ENCODE measurements at places on chromosomes 3 and 15.

DNA sequence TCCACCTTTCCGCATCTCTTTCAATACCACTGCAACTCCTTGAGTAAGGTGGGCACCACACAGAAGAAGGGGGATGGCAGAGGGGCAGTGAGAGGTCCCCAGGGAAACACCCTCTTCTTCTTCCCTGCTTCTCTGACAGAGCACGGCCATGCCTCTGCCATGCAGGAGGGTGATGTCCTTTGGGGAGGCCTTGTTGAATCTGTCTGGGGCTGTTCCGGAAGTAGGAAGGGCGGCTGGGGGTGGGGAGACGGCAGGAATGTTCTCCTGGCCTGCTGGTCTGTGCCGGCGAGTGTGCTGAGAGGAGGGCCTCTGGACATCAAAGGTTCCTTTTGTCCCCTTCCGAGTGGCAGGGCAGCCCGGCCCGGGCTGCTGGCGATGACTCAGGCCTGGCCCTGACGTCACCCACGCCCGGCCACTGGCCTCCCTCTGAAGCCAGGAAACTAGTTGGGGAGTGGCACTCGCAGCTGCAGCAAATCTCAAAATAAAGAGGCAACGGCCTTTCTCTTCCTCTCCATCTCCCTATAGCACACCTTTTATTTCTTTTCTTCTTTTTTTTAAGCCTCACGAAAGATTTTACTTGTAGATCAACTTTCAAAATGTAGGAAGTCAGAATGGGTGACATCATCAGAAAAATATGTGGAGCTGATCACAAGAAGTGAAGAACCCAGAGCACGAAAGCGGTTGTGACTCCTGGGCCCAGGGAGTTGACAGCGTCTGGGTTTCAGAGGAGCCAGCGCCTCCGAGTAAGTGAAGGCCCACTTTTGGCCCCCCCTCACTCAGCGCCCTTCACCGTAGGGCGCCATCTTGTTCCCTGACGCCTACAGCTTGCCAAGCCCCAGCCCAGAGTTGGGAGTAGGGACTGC, at the start of gene ZBTB38:
TSS of gene ZBTB38 (plus strand) at position 443 of the 863 bp plus-strand sequence. CDS start 73,885 bp downstream, outside the sequence.
- peak; percentile 92 for DNase-seq

GRCh38 chr15:72604794-72605193, 49.7 kb upstream of the GOLGA6B start:
- DNase-seq = no peak

- peak; percentile 97 for DNase-seq
These were observed 62.1 kb upstream of the XCR1 start for GRCh38 chr3:46089237-46090011.

- DNase-seq = peak; percentile 4
These were observed 518.9 kb downstream of the NR2F2 start for GRCh38 chr15:96849271-96849900.

GRCh38 chr3:8094415-8094814, 407.2 kb upstream of the LMCD1 start:
- DNase-seq = no peak

GRCh38 chr15:90351479-90352106, 491 bp upstream of the ZNF774 start:
- DNase-seq = no peak

GRCh38 chr3:49034650-49035049, 5.5 kb upstream of the IMPDH2 start:
- no peak for DNase-seq

GRCh38 chr3:14141144-14141543, 16.3 kb downstream of the TMEM43 start:
- DNase-seq = no peak

- DNase-seq = peak; percentile 15
These were observed 8.2 kb downstream of the HDC start for GRCh38 chr15:50257332-50257731.

DNA sequence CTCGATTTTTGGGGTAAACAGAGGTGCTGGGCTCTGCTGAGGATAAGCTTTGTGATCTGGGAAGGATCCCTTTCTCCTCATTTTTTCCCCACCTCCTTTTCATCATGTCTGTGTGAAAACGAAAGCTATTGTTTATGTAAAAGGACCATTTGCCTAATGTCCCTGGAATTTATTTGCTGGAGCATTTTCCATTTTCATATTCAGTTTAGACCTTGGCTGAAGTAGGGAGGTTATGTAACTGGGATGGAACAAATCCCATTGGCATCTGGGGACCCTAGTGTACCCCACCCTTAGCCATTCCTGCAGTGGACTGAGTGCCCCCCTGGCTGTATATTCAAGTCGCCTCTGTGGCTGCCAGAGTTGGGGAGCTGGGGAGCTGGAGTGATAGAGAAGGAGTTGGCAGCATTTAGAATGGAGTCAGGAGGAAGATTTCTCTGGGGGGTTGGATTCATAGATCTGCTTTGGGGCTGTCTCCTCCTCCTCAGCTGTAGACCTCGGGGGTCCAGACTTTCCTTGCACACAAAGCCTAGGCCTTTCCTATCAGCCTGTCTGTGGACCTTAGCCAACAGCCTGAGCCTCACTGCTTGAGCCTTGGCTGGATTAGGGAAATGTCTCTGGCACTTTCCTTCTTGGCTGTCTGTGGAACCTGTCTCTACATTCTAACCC, 270.4 kb upstream of the CTDSPL start:
- DNase-seq = no peak

GRCh38 chr15:100918690-100919480, at the start of gene LRRK1:
Gene LRRK1, plus strand, starts transcription at chr15:100919357. Its CDS starts 5,276 bp downstream, at chr15:100924633.
- DNase-seq = peak; percentile 60

GRCh38 chr3:19945534-19945933, 1.4 kb upstream of the RAB5A start:
- peak; percentile 52 for DNase-seq

- no peak for DNase-seq
These were observed 9.7 kb upstream of the RNF7 start for GRCh38 chr3:141728355-141728892.

DNA sequence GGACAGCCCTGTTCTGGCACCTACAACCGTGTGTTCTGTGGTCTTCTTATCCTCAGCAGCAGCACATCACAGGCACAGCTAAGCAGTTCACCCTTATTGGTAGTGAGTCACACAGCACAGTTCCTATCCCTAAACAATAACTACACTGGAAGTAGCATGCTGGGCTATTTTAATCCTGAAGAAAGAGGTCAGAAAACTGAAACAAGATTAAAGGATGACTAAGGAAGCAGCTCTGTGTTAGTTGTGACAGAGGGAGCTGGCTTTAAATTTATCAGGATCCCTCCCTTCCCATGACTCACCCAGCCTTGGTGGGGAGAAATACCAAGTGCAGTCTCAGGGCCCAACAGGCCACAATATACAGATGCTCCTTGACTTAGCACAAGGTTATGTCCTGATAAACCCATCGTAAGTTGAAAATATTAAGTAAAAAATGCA, 144.3 kb downstream of the ERC2 start:
- peak; percentile 66 for DNase-seq

DNA sequence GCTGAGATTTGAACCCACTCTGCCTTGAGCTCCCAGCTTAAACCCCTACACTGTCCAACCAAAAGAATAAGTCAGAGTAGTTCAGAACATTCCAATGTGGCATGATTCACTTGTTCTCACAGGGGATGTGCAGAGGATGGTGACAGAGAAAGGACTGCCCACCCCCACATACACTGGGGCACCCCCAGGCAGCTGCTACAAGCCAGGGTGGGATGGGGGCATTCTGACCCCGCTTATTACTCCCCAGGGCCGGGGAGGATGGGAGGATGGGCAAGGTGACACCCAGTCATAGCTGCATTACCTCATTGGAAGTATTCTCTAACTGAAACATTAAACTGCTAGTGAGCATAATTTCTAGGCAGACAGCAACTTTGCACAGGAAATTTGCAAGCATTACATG, 126.0 kb upstream of the PRR20G start:
- DNase-seq = no peak

GRCh38 chr3:114863848-114864247, 283.2 kb downstream of the ZBTB20 start:
- no peak for DNase-seq

DNA sequence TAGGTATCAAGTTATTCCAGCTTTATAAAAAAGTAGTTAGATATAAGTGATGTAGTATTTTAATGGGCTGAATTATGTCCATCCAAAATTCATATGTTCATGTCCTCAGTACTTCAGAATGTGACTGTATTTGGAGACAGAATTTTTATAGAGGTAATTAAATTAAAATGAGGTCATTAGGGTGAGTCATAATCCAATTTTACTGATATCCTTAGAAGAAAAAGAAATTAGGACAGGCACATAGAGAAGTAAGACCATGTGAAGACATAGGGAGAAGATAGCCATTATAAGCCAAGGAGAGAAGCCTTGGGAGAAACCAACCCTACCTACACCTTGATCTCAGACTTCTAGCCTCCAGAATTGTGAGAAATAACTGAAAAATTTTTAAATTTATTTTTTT, 30.3 kb downstream of the RAP2B start:
- no peak for DNase-seq

- no peak for DNase-seq
These were observed 96.2 kb upstream of the KCNMB2 start for GRCh38 chr3:178440043-178440442.

GRCh38 chr3:13053893-13054292, 19.3 kb downstream of the IQSEC1 start:
- no peak for DNase-seq

DNA sequence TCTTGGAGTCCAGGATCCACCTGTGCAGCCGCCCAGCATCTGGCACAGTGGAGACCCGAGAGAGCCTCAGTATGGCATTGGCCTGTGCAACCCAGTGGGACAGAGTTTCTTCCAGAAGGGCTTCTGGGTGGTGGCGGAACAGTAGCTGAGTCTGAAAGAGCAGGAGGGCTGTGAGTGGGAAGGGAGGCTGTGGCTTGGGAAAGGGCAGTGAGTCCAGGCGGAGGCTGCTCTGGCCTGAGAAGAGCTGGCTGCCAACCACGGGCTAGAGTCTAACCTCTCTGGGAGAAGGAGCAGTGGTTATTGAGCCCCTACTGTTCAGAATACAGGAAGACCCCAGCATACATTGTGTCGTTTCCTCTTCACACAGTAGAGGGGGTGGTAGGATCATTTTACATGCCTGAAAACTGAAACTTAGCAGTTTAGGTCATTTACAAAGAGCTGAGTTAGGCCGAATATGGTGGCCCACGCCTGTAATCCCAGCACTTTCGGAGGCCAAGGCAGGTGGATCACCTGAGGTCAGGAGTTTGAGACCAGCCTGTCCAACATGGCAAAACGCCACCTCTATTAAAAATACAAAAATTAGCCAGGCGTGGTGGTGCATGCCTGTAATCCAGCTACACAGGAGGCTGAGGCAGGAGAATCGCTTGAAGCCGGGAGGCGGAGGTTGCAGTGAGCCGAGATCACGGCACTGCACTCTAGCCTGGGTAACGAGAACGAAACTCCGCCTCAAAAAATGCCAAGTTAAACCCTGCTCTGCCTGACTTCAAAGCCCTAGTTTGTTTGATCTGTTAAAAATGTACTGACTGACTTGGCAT, 3.2 kb downstream of the AEN start:
- no peak for DNase-seq

- DNase-seq = no peak
These were observed 29.4 kb downstream of the COL6A5 start for GRCh38 chr3:130374908-130375307.

GRCh38 chr3:100972867-100973266, 20.4 kb downstream of the ABI3BP start:
- peak; percentile 78 for DNase-seq

DNA sequence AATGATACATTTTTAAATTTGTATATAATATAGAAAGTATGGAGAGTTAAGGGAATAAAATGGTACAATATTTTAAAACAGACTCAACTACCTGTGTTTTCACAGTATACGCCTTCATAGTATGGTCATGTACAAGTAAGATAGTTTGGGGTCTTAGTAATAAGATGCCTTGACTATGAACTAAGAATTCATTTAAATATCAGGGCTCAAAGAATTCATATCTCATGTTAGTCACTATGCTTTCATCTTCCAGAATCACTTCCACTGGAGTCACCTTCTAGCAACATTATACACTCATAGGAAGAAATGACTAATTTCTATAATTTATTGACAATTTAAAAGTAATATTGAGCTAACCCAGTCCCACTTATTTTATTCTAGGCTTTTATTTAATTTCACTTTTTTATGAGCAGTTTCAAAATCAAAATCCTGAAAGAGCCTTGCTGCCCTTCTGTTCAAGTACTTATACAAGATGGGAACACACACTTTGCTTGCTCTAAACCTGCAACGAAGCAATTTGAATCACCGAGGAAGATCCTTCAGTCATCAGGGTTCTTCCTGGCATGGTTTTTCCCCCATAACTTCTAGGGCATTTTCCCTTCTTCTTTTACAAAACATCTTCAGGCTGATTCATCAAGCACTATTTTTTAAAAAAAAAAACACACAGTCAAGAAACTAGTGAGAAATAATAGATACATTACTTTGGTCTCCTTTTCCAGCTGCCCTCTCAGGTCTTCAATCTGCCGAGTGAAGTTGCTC, 94.1 kb downstream of the MYH15 start:
- no peak for DNase-seq

DNA sequence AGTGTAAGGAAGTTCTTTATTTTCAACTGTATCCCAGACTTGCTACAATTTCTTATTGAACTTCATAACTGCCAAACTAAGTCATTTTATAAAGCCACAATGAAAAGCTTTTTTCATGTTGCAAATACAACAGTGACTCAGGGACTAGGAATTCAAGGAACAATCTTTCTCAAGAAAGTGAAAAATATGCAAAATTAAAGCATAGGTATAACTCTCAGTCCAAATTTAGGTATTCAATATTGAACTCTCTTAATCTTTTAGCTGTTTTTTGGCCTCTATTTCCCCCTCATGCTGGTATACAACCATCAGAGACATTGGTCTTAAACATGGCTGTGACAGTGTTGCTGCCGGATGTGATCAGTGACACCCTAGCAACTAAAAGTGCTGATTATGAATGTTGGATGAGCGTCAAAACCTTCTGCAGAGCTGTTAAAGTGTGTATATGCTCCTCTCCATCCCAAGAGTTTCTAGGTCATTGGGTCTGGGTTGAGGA, 476.9 kb downstream of the ZNF385D start:
- DNase-seq = peak; percentile 33

DNA sequence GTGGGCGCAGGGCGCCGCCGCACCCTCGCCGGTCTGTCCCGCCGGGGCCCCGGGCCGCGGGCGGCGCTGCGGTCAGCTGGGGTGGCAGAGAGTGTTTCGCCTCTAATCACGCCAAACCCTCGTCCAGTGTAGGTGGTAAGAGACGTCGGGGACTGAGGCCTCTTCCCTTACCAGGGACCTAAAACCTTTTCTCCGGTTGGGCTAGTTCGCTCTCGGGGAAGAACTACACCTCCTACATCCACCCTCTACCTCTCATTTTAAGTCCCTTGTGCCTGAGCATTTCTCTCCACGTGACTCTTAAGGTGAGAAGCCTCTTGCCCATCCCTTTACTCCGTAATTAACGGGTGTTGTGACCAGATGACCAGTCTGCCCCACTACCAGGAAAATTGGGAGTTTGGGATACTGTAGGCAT, 520 bp downstream of the TMEM42 start:
- DNase-seq = peak; percentile 18

- DNase-seq = peak; percentile 29
These were observed 40.8 kb upstream of the MED12L start for GRCh38 chr3:151044706-151045105.

Data from mammary epithelial cell (primary cell).